Epithelial cell of prostate (primary cell): ENCODE measurements at places on chromosomes 4 and X.

DNA sequence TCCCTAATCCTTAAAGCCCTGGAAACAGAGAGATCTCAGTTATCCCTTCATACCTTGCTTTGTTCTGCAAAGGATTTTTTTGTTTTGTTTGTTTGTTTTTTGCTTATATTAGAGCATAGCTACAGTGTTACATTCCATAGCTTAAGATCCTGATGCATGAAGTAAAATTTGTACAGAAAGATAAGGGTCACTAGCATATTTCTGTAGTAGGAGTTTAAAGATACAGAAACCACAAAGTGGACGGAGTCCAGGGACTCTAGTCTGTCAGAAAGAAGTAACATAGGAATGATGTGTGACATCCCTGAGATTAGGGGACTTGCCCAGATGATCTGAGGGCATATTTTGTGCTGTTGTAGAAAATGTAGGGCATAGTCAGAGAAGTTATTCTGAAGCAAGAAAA is 151.9 kb upstream of the PLAC1 start:
- no peak for DNase-seq

DNA sequence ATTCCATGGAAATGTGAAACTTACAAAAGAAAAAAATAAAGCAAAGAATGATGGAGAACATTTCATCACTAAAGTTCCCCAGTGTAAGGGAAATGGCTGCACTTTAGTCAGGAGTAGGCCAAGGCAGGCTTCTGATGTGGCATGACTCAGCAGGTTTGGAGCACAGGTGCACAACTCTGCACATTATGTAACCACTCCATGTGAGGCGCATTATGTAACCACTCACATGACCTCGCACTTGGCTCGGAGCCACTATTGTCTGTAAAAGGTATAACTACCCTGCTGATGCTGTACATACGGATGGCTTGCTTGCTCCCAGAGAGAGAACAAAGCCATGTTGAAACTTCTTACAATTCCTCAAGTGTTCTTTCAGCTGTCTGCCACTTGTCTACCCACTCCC is 727.6 kb downstream of the TRAM1L1 start:
- peak; percentile 18 for DNase-seq

DNA sequence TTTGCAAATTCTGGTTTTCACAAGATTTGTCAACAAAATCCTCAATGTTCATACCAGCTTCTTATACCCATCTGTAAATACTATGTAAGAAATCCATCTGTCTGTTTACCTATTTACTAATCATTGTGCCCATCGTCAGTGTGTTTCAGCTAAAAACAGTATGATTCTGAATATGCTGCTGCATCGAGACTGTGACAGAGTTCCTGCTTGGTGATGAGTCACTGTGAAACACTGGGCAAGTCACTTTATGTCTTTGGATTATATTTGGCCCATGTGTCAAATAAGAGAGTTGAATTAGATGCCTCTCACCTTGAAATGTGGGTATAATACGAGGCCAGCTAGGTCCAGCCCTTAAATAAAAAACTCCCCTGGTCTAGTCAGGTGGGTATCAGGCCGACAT is 79.3 kb downstream of the CBLL2 start:
- DNase-seq: no peak

- peak; percentile 97 for DNase-seq
These were observed 7.8 kb downstream of the RBM47 start for GRCh38 chr4:40621592-40622512.

- DNase-seq: no peak
These were observed 23.1 kb downstream of the ANTXR2 start for GRCh38 chr4:80049813-80050534.

- no peak for DNase-seq
These were observed 58.1 kb downstream of the RTL5 start for GRCh38 chrX:72073633-72074032.

- no peak for DNase-seq
These were observed 27.8 kb downstream of the SLC25A5 start for GRCh38 chrX:119495734-119496726.

DNA sequence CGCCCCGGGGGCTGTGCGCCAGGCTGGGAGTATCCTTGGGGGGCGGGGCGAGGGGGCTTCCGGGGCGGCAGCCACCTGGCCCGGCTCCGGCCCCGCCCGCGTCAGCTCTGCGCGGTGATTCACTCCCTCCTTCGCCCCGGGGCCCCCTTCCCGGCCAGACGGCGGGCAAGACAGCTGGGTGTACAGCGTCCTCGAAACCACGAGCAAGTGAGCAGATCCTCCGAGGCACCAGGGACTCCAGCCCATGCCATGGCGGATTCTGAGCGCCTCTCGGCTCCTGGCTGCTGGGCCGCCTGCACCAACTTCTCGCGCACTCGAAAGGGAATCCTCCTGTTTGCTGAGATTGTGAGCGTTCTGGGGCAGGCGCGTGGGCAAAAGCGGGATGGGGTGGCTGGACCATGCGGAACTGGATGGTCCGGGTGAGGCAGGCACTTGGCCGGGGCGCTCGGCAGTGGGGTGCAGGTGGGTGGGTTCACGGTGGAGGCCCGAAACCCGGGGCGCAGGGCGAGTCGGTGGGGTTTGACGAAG is at the start of gene PLP2:
PLP2 (plus strand) TSS at position 147 of the 528 bp plus-strand sequence; CDS start at position 250, 103 bp downstream.
- no peak for DNase-seq

GRCh38 chrX:8914681-8915080 is 113.5 kb upstream of the FAM9A start:
- no peak for DNase-seq

GRCh38 chrX:48813644-48814043 is 11.8 kb downstream of the HDAC6 start:
- DNase-seq: no peak
